ENCODE measurements at places on chromosomes 13 and 19.

DNA sequence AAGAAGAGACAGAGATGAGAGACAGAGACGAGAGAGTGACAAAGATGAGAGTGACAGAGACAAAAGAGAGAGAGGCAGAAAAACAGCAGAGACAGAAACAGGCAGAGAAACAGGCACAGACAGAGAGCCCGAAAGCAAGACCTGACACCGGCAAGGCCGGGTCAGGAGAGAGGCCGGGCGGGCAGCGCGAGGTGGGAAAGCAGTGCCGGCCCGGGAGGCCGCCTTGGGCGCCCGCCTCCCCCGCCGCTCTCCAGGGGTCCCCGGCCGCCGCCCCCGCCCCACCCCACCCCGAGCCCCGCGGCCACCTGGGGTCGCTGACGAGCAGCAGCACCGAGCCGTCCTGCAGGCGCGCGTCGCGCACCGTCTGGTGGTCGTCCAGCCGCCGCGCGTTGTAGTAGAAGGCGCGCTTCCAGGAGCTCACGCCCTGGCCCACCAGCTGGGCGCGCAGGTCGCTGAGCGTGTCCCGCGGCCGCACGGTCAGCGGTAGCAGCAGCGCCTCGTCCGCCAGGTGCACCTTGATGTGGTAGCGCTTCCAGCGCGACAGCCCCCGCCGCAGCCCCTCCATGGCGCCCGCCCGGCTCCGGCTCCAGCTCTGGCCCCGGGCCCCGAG, at the start of gene TINCR:
TSS of gene TINCR (minus strand) at position 594 of the 610 bp plus-strand sequence.
- DNase-seq: no peak

DNA sequence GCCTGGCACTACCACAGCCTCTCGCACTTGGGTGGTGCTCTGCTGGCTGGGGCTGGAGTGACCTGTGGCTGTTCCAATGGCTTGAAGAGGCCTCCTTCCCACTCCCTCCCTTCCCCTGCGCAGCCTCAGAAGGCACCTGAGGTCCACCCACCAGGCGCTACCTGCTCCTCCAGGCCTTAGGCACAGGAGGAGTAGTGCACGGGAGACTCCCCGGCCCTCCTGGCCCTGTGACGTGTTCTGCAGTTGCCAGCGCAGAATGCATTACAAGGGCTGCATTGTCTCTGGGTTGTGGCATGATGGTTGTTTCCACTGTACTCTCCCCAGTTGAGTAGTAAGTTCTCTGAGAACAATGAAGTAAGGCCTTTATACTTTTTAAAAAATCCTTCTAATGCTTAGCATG, 128.6 kb downstream of the TEX29 start:
- DNase-seq: no peak

GRCh38 chr13:83546476-83546875, 335.8 kb downstream of the SLITRK1 start:
- no peak for DNase-seq

GRCh38 chr19:28301463-28301862, 911.5 kb downstream of the UQCRFS1 start:
- DNase-seq: no peak

DNA sequence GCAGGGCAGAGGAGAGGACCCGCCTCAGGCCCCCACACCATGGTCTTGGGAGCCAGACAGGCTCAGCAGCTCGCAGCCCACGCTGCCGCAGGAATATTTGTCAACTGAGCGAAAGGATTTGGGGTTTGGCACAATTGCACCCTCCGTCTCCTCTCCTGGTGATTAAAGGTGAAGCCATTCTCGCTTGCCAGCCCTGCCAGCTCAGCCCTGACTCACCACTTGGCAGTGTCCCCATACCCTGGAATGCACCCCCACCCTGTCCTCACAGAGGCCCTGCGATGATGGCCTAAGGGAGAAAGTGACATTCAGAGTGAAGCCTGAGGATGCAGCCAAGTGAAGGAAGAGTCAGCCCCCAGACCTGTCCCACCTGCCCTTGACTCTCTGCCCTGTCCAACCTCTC, 18.8 kb downstream of the CYTH2 start:
- DNase-seq: no peak

- DNase-seq: no peak
Measured at GRCh38 chr13:111202156-111202621, 87.1 kb downstream of the ARHGEF7 start.

DNA sequence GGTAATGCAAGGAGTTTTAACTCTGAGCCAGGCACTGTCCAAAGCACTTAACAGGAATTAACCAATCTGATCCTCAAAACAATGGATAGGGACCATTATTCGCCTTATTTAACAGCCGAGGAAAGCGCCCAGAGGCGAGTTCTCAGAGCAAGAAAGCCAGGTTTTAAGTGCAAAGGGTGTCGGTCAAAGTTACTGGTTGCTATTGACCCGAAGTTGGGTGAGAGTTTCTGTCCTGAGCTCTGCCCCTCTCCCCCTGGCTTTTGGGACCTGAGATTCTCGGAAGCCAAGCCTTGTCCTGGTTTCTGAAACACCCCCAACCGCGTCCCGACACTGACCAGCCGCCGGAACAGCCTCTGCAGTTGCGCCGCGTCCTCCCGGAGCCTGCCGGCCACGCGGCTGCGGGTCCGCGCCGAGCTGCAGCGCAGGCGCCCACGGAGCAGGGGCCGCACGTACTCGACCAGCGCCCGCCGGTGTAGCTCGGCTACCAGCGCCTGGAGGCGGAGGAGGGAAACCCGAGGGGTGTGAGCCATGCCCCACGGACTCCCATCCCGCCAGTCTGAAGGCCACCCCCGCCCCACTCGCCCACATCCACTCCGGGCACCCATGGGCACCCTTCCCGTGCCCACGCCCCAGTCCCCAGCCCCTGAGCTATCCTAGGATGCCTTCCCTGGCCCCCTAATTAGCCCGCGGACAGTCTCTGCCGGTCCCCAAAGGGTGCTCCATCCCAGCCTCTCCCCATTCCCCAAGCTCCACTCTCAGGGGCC, 27.8 kb downstream of the EXOC3L2 start:
- no peak for DNase-seq

- no peak for DNase-seq
Measured at GRCh38 chr13:93180356-93180969, 46.1 kb upstream of the GPC6 start.

GRCh38 chr13:91773591-91774227, 375.3 kb downstream of the GPC5 start:
- DNase-seq: no peak

GRCh38 chr19:45496349-45496953, 396 bp downstream of the RTN2 start:
- DNase-seq: peak; percentile 78

GRCh38 chr13:27549406-27549981, 70.8 kb downstream of the LNX2 start:
- DNase-seq: no peak

DNA sequence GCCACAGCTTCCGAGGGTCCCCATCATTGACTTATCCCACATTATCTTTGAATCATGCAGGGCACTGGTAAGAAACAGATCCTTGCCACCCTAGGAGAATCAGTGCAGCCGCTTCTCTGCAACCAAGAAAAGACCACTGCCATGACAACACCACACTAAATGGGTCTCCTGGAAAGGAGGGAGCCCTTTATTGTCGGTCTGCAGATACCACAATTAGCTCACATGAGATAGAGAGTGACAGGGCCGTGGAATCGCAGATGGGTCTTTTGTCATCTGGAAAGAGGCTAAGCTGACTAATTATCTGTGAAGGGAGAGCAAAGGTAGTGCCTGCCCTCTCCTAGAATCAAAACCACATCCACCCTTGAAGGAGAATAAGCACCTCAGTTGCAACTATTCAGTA, 178.3 kb upstream of the MYO16 start:
- DNase-seq: no peak

DNA sequence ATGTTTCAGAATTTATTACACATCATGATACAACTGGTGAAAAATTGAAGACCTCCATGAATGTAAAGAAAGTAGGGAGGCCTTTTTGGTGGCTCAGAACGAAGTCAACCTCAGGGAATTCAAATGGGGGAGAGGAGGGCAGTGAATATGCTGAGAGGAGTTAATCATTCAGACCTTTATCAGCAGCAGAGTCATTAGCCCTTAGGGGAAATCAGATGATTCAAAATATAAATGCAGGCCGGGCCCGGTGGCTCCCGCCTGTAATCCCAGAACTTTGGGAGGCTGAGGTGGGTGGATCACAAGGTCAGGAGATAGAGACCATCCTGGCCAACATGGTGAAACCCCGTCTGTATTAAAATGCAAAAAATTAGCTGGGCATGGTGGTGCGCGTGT, 80.4 kb upstream of the ZNF420 start:
- DNase-seq: no peak

DNA sequence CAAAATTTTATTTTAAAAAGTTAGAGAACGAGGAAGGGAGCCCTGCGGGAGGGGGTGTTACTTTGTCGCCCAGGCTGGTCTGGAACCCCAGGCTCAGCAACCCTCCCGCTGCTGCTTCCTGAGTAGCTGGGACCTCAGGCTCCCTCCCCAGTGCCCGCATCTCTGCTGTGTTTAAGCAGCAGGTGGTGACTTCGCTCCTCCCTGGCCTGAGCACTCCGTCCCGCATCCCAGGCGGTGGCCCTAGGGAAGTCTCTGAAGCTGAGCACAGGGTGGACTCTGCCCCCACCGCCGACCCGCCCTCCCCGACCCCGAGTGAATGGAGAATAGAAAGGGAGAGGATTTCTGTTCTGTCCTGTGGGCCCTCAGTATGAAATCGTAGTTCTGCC, 30.5 kb downstream of the ZNF701 start:
- peak; percentile 63 for DNase-seq

GRCh38 chr19:29680447-29680846, 15.2 kb downstream of the PLEKHF1 start:
- peak; percentile 93 for DNase-seq

DNA sequence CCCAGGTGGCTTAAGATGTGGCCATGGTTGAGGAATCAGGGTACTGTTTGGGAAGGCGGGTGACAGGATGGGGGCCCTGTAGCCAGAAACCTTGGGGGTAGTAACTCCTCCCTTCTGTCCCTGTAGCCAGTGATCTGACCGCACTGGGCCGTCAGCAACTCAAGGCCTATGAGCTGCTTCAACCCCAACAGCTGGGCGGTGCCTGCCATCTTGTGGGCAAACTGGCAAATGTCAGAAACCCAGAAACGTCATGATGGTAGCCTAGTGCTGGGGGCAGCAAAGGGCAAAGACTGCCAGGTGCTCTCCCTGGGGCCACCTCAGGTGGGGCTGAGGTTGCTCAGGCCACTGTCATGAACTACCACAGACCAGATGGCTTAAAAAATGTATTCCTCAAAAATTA, 3.5 kb downstream of the COPE start:
- peak; percentile 74 for DNase-seq

DNA sequence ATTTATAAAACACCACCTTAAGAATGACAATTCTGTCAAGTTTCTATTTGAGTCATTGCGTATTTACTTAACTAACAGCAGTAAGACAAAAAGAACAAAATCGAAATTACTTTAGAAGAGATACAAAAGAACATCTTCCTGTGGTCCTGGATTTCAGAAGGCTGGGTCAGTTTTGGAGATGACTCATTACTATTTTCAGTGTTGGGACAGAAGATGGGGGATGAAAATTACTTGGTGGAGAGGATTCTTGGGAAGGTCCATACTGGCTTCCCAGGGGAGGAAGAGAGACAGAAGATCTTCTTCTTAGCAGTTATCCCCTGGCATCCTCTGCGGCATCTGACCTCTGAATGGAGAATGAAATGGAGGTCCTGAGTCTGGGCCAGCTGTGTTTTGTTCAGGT, 33.5 kb upstream of the CSNK1A1L start:
- no peak for DNase-seq

DNA sequence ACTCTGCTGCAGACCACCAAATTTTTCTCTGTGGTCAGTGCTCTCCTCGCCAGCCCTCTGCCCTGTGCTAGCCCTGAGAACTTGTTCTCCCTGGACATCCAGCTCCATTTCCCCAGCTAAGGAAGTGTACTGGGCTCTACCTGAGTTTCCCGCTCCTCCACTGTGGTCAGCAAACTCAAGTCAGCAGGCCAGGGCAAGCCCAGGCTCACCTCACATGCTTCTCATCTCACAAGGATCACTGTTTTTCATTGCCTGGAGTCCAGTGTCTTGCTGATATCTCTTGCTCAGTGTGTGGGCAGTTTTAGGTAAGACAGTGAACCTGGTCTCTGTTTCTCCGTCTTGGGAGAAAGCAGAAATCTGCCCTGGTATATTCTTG, 201.4 kb downstream of the FOXO1 start:
- DNase-seq: no peak

DNA sequence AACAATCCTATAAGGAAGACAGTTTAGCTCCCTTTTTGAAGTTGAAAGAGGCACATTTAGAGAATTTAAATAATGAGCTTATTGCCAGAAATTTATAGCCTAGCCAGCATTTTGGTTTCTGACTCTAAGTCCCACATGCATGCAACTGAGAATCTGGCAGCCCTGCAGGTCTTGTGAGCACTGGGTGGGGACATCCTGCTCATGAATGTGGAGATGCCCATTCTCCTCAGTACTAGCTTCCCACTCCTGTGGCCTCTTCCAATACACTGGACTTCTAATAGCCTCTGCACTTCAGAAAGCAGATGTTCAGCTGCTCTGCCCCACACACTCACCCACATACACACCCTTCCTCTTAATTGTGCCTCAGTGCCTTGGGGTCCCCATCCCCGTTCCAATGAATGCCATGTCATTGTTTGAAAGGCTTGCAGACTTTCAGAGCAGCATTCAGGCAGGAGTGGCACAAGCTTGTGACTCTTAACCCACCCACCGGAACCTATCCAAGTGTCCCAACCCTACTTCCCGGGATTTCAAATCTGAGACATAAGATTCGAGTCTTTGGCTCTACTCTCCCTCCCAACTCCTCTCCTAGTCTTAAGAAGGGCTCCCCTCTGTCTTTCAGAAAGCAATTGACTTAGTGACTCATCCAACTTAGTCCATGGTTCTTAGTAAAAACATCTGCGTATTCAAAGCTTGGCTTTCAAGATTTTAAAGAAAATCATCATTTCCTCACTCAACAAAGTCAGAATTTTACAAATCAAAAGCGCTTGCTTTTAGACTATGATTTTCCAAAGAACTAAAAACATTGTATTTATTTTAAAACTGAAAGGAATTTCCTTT, 80.0 kb upstream of the FREM2 start:
- no peak for DNase-seq

DNA sequence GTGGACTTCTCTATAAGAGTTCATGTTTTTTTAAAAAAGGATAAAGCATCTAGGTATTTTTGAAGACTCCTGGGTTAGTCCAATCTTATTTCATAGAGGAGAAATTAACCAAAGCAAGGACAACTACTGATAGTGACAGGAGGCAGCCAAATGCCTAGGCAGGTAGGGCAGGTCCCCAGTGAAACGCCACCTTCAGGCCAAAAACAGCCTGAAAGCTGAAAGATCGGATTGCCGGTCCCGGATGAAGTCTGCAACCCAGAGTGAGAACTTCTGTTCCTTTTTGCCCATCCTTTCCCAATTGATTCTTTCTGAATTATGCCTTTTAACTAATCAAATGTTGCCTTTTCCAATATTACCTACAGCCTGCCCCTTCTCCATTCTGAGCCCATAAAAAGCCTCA, 6.1 kb upstream of the GGACT start:
- no peak for DNase-seq

- no peak for DNase-seq
Measured at GRCh38 chr13:44198826-44199225, 174.8 kb upstream of the SERP2 start.

DNA sequence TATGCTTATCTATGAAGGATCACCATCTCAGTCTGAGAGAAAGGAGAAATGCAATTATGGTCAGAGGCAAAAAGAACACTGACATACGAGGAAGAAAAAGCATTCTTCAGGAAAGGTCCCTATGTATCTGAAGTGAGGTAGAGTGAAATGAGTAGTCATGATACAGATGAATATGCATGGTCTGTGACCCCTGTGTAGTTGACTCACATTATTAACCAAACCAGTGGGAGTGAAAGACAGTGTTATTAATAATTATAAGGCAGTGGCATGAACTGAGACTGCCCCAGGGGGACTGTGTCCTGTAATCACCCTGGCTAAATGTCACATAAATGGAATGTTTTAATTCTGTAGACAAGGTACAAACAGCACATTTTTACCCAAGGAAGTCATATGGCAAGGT, 1320.2 kb upstream of the PCDH9 start:
- DNase-seq: no peak

Data from activated effector memory CD4-positive, alpha-beta T cell treated with anti-CD3 and anti-CD28 coated beads, Interleukin-2, amount 50 U/mL, for 16 hours (primary cell).